Breast epithelium (tissue), 4 donors: ENCODE measurements at places on chromosomes 7 and 10. TPM values are rescaled to one million over a fixed set of nuclear protein-coding genes. Genes with fewer than 3 reads are reported as not detected.

GRCh38 chr10:80195046-80195574 lies 10.2 kb downstream of the ANXA11 start:
- no peak for DNase-seq

GRCh38 chr10:75269605-75270004 lies 33.8 kb upstream of the COMTD1 start:
- DNase-seq, result no peak

GRCh38 chr10:61136139-61136538 lies 192.2 kb upstream of the RHOBTB1 start:
- no peak for DNase-seq

DNA sequence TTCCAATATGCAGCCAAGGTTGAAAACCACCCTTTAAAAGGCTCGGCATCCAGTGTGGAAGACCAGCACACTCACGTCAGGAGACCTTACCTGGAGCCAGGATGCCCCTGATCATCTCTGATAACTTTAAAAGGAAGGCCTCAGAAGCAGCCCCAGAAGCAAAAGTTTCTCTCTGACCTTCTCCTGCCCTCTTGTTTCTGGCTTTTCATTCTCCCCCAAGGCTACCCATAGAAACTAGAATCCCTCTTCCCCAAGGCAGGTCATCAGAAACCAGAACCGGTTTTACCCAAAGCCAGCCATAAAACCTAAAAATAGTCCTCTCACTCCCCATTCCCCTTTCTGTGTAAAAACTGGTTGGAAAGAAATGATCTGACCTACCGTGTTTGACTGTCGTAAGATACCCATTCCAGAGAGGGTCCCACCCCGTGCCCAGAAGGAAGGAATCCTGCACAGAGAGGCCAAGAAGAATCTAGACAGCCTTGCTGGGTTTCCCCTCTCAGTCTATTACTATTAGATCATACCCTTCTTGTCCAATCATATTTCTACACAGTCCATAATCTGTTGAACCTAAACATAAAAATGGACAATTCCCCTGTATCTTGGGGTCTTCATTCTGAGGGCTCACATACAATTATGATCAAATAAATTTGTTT lies 17.5 kb upstream of the TSPAN14 start:
- DNase-seq, result no peak

DNA sequence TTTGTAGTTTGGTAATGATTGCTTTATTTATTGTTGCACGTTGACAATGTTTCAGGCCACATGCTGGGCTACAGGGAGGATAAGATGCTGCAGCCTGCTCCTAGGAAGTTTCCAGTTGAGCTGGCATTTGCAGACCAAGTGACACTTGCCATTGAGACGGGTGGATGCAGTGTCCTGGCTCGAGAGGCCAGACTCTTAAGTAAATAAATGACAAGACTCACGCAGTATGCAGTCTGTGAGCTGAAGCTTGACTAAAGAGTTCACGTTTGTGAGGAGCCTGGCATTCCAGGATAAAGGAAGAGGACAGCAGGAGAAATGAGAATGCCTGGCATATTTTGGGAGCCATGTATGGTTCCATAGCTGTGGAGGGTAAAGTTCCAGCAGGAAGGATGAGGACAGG lies 105.8 kb downstream of the BAMBI start:
- DNase-seq, result no peak

GRCh38 chr10:99372546-99373271 lies 43.6 kb downstream of the CNNM1 start:
- no peak for DNase-seq

Gene PPP1R3C
- 14.4 TPM for total RNA-seq

Gene ODAD2
- 0.29 TPM for total RNA-seq

DNA sequence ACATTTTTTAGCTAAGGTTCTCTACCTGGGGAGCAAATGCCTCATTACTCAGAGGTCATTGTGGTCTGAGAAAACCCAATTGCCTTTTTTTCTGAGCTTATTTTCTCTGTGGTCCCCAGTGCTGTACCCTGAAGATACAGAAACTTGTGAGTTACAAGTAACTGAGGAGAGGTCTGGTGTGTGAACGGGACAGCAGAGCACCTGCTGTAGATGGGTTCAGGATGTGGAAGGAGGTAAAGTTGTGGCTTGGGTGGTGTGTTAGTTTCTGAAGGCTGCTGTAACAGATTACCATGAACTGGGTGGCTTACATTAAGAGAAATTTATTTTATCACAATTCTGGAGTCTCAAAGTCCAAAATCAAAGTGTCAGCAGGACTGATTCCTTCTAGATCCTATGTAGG lies 449.1 kb upstream of the NRP1 start:
- DNase-seq, result no peak

DNA sequence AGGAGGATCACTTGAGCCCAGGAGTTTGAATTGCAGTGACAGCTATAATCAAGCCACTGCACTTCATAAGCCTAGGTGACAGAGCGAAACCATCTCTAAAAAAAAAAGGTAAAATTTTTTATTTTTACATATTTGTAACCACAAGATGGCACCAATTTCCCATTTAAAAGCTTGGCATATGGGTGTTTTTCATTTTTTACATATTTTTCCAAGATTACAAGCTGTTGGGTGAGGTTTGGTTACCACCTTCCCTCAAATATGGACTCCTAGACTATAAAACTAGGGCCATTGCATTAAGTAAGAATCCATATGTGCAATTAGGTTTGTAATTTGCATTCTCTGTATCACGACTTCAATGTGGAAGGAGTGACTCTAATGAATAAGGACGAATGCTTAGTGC lies 129.3 kb upstream of the ACBD5 start:
- DNase-seq, result no peak

DNA sequence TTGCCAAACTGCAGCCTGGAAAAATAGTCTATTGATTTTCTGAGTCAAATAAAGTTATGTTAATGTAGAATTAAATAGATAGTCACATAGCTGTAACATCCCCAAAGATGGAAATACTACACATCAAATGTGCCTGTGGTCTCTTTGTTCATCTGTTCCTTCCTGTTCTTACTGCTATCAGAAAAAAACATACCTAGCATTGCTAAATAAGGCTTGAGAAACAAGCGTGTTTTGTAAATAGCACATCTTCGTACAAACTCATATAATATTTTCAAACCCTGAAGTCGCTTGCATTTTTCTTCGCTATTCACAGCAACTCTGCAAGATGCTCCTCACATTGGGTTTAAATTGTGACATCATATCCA lies 116.1 kb downstream of the KLF6 start:
- DNase-seq, result no peak

Gene ELFN1
- total RNA-seq, result 1.3 TPM

DNA sequence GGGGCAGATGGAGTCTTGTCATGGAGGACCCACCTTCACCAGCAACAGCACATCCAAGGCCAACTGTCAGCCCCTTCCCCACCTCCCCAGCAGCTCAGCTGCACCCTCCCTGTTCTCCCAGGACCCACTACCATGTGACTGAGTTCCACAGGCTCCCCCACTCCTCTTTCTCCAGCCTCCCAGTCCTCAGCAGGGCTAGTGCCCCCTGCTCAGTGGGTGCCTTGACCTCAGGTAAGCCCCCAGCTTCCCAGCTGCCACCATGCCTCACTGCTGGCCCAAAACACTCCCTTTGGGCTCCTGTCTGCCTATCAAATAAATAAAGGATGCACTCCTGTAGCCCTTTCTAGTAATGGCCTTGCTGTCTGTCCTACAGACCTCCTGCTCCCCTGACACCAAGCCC lies 174.4 kb downstream of the SLIT1 start:
- DNase-seq, result no peak

Gene CTAGE8
- total RNA-seq, result 4.3 TPM

Gene ZNF853
- total RNA-seq, result 5.8 TPM

Gene EVX1
- not detected for total RNA-seq

Gene PRKAR2B
- total RNA-seq, result 64.1 TPM

DNA sequence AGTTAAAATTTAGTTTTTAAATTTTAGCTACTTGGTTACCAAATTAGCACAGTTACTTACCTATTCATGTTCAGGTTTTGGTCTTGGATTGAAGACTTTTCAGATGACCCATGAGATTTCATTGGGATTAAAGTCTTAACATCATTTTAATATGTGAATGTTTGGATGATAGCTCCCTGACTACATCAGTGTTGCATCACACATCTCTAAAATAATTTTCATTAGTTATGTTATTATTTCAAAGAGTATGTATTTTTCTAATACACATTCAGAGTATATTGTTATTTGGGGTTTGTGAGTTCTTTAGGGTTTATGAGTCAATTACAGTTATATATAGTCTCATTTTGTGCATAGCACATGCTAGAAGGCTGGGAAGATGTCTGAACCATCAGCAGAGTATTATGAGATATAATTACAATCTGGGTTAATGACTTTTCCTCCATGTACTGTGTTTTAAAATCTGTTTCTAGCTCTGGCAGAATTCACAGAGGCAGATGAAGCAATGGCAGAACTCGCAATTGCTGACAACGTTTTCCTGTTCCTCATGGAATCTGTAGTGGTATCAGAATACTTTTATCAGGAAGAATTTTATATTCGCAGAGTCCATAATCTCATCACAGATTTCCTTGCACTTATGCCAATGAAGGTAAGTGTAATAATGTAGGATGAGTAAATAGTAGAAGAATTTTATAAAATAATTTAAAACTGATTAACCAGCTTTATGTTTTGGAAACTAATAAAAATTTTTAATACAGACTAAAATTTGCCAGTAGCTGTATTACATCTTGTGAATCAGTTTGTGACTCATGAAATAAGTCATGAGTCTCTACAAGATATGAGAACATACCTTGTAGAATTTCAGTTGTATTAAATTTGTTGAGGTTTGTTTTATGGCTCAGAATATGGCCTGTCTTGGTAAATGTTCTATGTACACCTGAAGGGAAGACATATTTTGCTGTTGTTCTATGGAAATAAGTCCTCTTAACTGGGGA lies 26.9 kb downstream of the NUP205 start:
- DNase-seq, result no peak

- DNase-seq, result no peak
Observed at GRCh38 chr10:7239312-7239985, 171.4 kb downstream of the SFMBT2 start.

Gene TAS2R4
- total RNA-seq, result 2.0 TPM

GRCh38 chr10:129275886-129276285 lies 191.2 kb upstream of the MGMT start:
- DNase-seq, result no peak
